ENCODE measurements at places on chromosomes 5 and 9.

- no peak for DNase-seq
Measured at GRCh38 chr5:149152317-149152746, 11.0 kb downstream of the ABLIM3 start.

DNA sequence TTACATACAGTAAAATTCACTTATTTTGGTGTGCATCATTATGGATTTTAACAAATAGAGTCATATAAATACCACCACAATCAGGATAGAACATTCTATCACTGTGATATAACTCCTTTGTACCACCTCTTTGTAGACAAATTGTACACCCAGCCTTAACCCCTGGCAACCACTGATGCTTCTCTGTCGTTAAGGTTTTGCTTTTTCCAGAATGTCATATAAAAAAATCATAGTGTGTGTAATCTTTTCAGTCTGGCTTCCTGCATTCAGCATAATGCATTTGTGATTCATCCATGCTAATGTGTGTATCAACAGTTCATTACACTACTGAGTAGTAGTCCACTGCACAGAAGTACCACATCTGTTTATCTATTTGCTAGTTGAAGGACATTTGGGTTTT lies 81.2 kb downstream of the ARSB start:
- DNase-seq, result no peak

DNA sequence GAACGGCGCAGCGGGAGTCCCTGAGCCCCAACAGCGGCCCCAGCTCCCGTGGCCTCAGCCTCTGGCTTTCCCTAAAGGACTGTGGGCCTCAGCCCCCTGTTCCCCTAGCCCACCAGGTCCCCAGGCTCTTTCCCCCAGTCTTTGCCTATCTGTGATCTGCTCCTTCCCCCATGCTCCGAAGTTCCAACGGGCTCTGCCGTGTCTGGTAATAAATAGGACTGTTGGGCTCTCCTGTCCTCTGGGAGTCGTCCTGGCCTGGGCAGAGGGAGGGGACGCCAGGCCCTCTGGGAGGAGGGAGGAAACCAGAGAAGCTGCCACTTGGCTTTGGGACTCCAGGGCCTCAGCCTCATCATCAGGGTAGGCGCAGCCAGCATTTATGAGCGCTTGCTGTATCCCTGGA lies 28.1 kb downstream of the ADGRD2 start:
- no peak for DNase-seq

DNA sequence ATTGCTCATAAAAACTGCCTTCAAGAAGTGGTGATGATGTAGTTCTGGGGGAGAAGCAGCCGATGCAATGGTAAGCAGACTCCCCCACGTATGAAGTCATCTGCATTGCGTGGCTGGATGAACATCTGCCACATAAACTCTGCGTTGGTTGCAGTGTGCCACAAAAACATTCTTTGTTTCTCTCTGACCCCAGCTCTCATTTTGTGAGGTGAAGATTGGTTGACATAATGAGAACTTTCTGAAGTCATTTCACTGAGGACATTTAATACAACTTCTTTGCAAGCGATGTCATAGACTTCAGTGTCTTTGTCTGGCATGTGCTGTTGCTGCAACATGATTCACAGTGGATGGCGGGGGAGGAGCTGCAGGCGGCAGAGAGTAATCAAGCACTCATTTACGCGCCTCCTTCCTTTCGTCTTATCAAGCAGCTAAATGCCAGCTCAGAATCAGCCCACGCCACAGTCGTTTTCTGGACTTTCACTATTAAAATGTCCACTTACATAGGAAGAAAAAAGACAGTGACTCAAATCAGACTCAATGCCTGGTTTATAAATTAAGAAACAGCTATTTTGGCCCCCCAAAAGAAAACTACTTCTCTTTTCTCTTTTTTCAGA lies 91.5 kb upstream of the NFIL3 start:
- no peak for DNase-seq

- no peak for DNase-seq
Measured at GRCh38 chr5:15587916-15588315, 87.9 kb downstream of the FBXL7 start.

- no peak for DNase-seq
Measured at GRCh38 chr5:148956477-148957385, 106.1 kb downstream of the SH3TC2 start.

- no peak for DNase-seq
Measured at GRCh38 chr5:173911623-173912022, 23.5 kb downstream of the CPEB4 start.

GRCh38 chr9:68507806-68508145 lies 32.9 kb downstream of the TMEM252 start:
- DNase-seq, result no peak

DNA sequence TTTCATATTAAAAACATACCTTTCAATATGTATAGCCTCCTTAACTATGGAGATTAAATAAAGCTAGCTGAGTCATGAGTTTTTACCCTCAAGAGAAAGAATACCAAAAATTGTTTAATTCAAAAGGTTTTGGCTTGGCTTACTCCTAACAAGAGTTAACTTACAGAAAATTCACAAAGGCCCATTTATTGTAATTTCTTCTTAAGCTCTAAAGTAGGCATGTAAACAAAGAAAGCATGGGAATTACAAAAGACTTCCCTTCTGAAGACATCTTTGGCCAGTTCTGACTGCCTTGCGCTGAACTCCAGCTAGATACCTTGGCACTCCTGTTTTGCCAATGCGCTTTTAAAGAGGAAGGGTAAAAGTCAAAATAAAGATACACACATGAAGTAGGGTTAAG lies 28.2 kb downstream of the PUM3 start:
- no peak for DNase-seq

DNA sequence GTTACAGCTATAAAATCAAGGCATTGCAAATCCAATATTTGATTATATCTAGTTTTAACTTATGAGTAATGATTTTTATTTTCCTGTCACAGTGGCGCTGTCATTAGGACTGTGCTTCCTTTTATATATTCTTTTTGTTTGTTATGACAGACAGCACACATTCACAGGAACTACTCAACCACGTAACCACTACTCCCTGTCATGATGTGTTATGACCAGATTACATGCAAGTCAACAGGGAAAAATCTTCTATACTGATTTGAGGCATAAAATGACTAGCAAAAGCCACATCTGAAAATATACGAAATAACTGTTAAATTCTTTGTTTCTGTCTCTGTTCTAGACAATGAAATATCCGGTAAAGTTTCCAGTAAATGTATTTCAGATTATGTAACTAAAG lies 25.4 kb downstream of the SREK1 start:
- no peak for DNase-seq

DNA sequence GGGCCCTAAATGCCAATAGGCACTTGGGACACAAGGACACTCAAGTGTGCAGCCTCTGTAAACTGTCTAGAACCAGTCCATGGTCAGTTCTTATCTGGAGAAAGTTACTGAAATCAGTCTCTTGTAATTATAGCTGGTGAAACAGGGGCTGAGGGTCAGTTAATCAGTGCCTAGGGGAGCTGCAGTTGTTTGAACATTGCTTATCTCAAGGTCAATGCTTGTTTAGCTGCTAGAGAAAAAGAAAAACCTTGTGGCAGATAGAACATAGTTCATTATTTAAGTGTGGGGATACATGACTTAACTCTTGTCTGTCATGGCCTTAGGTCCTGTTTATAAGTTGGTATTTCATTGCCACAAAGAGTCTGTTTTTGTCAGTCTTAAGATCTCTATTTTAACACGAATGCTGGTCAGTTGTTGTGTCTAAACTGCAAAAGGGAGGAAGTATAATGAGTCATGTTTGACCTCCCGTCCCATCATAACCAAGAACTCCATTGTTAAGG lies 108.0 kb downstream of the STARD4 start:
- no peak for DNase-seq
